ENCODE measurements at places on chromosomes 4 and X.

GRCh38 chr4:82898322-82899243, 2.0 kb upstream of the THAP9 start:
- peak; percentile 68 for DNase-seq

DNA sequence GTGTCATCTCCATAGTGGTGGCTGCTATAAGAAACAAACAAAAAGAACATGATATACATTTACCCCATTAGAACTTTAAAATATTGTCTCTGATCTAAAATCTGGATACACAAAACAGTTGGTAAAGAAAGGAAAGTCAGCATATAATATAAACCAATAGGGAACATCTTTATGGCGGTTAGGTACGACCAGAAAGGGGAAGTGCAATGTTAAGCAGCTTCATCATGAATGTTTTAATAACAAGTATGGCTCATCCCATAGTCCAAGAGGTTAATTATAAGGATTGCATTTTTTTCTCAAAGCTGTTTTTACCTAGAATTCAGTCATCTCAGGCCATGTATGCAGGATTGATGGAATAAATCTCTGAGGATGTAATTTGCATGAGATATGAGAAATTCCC, 1869.7 kb downstream of the PCDH7 start:
- no peak for DNase-seq

GRCh38 chr4:127629371-127629770, 3.4 kb upstream of the INTU start:
- no peak for DNase-seq

DNA sequence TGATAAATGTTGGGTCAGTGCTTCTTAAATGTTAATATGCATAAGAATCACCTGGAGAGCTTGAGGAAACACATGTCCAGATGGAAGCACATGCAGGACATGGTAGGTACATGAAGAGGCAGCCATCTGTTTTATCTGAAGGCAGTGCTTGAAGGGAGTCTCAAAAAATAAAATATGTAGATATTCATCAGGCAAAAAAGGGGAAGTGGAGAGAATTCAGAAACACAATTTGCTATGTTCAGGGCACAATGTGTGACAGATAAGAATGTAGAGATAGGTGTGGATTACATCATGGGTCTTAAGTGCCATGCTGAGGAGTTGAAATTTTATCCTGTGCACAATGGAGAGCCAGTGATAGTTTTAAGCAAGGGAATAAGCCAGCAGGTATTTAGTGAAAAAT, 59.6 kb upstream of the CASK start:
- DNase-seq = no peak

GRCh38 chr4:185142564-185142911, 528 bp upstream of the SLC25A4 start:
- no peak for DNase-seq

DNA sequence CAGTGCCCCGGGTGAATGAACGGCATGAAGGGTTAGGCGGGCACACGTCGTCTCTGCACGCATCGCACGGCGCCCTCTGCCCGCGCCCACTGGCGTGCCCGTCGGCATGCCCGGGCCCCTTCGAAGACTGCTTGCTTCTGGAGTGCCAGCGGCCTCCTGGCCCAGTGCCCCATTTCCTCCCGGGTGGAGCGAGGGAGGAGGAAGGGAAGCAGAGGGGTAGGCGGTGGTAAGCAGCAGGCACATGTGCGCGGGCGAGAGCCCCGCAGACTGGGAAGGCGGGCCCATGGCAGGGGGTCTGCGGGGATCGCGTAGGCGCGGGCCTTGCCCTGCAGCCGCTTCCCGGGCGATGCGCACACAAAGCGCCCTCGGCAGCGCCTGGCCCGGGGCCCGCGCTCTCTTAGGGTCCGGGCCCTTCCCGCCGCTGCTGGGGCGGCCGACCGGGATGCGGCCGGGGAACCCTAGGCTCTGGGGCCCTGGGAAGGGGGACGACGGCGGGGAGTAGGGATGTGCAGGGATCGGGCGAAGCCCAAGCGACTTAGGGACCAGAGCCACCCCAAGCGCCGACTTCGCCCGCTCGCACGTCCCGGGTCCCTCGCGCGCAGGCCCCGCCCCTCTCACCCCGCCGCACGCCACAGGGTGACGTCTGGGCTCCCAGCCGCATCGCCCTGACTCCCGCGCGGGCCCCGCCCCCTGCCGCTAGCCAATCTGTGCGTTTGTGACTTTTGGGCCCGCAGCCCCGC, 866 bp upstream of the EMD start:
- no peak for DNase-seq

GRCh38 chr4:135256111-135256510, 1054.5 kb upstream of the PABPC4L start:
- no peak for DNase-seq

DNA sequence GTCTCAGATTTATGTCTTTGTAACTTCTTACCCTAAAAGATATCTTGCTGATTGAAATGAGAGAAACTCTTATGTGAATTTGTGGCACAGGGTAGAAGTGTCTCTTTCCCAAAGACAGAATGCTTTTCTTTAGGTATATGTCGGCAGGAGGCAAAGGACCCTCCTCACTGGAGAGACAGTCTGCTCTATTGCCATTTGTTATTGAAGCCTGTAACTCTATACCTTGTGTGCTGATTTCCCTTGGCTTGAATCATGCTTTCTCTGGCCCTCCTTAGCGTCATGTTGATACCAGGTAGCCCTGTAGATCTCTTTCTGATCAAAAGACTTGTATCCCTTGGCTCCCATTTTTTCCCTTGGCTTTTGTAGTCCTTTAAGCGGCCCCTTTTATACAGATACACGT, 284.3 kb downstream of the CXXC4 start:
- DNase-seq = no peak

GRCh38 chr4:30538794-30539193, 181.4 kb upstream of the PCDH7 start:
- DNase-seq = no peak

- no peak for DNase-seq
These were observed 41.3 kb downstream of the RBMX start for GRCh38 chrX:136839196-136839595.

DNA sequence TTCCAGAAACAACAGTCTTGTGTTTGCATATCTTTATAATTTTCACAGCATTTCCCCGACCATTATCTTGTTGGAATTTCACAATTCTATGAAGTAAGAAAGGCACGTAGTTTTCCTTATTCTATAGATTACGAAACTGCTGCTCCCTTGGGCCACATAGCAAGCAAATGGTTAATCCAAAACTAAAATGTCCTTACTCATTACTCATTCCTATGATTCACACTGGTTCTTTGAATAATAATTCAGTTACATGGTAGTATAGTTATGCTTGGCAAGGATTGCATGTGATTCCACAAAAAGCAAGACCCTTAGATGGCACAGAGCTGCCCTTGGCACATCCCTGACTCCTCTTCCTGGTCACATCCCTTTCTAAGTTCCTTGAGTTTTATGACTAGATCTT, 51.2 kb downstream of the OR13H1 start:
- DNase-seq = no peak

DNA sequence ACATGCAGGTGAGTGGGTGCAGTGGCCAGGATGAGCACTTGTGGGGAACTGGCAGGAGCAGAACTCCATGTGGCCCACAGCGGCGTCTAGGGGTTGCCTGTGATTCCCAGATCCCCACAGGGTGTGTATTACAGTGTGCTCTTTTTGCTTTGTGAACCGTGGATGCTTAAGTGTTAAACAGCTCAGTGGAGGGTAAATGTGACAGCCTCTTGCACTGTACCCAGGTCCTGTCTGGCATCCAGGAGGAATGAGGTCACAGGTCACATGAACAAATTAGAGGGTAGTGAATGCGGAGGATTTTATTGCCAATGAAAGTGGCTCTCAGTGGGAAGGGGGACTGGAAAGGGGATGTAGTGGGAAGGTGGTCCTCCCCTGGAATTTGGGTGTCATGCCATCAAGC, 447.8 kb downstream of the SPRY1 start:
- no peak for DNase-seq

- DNase-seq = no peak
These were observed 69.9 kb upstream of the ELOVL6 start for GRCh38 chr4:110268352-110268751.

DNA sequence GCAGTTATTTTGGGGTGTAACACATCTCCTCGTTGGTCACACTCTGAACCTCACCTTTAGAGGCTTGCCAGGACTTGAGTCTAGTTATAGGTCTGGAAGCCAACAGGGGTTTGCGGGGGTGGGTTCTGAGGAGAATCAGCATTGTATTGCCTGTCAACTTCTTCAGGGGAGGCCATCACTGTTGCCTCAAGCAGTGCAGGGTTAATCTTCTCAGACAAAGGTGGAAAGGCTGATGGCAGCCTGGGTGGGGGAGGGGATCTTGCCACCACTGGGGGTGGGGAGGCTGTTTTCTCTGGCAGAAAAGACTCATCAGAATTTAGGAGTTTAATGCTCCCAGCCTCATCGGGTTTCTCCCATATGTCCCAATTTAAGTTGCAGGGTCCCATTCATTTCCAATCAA, 387.8 kb downstream of the PRR32 start:
- no peak for DNase-seq

DNA sequence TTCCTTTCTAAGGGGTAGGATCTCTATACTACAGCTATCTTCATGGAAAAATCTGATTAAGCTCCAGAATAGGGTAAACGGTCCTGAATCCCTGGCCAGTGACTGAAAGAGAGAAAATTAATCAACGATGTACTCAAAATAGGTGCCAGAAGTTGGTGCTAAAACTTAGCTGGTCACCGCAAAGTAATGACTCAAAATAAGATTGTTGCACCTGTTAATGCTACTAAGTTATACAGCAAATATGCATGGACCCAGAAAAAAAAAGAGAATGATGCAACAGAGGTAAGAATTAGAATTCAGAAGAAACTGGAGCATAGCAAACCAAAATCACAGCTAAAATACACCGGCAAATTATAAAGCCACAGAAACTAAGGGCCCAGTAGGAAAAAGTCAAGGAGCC, 239.7 kb upstream of the FAM241A start:
- DNase-seq = no peak

DNA sequence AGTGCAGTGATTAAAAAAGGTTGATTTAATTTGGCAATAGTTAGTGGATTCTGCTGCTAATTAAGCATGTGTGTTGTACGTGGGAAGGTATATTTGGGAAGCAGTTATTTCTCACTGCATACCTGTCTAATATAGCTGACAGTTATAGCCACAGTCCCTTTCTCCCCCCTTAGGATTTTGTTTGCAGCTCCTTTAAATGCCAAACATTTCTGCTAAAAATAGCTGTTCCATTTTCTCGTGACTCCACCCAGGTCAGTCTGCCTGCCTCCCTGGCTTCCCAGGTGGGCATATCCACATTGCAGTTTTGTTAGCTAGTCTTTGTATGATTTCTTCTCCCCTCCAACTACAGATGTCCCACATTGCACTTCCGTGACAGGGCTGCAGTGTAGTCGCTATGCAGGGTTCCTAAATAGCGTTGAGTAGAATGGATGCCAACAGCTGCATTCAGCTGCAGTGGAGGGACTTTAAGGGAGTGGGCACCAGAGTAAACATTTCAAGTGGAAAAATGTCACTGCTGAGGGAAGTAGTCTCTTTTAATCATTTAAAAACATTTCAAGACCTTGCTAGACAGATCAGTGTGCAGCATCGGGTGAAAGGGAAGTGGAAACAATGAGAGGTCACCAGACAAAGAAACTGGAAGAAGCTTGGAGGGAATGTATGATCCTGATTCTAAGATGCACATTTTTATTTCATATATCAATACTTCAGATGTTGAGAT, 326.3 kb downstream of the RAPGEF2 start:
- no peak for DNase-seq

DNA sequence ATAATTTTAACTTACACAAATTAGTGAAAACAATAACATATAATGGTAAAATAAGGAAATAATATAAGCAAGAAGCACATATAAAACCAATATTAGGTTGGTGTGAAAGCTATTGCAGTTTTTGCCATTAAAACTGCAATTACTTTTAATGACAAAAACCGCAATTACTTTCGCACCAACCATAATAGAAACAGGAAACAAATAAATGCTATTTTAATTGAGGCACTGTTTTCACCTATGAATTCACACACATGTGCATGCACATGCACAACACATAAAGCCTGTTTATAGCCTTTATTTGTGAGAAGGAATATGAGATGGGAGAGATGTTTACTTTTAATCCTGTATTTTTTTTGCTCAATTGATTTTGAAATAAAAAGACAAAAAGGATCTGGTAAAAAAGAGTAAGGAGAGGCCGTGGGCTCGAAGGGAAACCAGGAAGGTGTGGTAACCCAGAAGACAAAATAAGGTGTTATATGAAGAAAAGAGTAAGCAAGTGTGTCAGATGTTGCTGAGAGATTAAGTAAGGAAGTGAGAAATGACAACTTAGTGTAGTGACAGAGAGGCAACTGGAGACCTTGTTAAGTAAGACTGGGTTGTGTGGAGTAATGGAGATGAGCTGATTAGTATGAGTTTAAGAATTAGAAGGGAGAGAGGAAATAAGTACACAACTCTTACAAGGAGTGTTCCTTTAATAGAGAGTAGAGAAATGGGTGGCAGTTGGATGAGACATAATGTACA, 69.0 kb downstream of the KLHL13 start:
- DNase-seq = no peak

DNA sequence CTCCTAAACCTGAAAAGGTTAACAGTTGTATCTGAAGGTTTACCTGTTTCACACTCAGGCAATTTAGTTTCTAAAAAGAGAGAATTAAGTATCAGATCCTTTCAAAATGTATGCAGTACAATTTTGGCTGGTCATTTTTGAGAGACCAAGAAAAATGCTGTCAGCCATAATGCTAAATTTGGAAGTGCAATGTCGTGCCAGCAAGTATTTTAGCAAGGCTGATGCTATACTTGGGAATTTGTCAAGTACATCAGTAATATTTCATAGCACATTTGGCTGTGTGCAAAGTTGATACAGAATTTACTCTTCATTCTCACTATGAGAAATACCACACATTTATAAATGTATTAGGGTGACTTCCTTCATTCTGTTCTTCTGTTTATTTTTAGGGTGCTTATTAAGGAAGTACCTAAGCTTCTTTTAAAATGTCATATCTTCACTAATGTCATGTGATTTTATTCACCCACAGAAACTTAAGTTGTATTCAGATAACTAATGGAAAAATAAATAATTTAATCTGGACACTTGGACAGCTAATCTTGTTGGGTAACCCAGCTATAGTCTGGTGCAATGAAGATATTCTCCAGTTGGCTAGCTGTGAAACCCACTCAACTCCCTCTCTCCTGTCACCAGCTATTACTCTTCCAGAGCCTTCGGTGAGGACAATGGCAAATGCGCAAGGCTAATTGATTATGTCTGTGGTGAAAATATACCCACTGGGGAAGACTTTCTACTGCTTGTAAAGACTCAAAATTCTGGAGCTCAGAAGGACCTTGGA, 84.2 kb upstream of the TLL1 start:
- DNase-seq = no peak

- DNase-seq = no peak
These were observed 130.2 kb downstream of the ENOX2 start for GRCh38 chrX:130772776-130773143.
